SK-N-SH (cell line): ENCODE measurements at places on chromosomes 7 and 10.
A peak's percentile ranks its signal among the peaks of the same experiment; 100 is the strongest.

- no peak for DNase-seq
Measured at GRCh38 chr10:50343702-50344331, 92.5 kb upstream of the ASAH2 start.

- DNase-seq: no peak
Measured at GRCh38 chr7:4140933-4141332, 541.2 kb upstream of the FOXK1 start.

GRCh38 chr7:158490171-158490782 lies 97.3 kb downstream of the PTPRN2 start:
- no peak for DNase-seq

DNA sequence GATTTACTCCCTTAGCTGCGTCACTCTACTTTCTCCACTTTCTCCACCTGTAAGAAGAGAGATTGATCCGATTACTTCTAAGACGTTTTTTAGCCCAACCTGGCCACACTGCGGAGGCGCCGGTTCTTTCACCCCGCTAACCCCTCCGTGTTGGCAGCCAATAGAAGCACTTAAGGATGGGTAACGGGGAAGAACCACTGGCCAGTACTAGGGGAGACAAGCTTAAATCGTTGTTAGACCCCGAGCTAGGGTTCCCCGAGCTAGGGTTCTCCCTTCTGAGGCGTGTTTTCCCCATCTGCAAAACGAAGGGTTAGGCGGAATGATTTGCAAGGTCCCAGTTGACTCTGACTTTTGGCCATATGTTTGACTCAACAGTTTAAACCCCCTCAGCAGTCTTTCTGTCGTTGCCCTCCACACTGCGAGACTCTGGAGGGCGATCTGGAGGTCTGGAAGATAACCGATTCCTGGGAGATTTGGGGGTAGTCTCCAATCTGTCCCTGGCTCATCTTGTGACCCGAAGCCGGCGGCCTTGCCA lies 644 bp downstream of the UMAD1 start:
- DNase-seq: peak; percentile 46

- peak; percentile 81 for DNase-seq
Measured at GRCh38 chr7:2116989-2117591, 115.7 kb downstream of the MAD1L1 start.

DNA sequence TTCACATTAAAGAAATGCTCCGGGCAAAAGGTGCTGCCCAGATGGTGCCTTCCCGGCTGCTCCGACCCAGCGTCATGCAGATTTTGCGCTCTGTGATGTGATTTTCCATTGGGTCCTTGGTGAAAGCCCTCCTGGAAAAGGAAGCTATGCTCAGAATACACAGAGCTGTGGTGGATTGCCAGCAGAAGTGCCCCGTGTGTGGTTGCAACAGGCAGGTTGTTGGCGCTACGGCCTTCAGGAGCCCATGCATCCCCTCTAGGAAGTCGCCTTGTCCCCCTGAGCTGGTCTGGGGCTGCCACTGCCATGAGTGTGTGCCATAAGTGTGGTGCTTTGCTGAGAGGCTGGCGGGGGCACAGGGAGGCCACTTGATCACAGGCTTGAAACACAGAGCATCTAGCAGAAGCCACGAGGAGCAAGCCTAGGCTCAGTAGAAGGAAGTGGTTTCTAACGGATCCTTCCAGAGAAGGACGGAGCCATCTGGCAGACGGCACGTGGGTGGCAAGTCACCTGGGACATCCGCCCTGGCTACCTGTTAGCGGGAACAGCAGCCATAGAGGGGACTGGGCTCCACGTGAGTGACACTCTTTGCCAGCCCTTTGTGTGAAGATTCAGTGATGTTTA lies 210.9 kb downstream of the CUX1 start:
- DNase-seq: no peak

GRCh38 chr10:117537436-117537903 lies 5.1 kb upstream of the EMX2 start:
- peak; percentile 93 for DNase-seq

- DNase-seq: peak; percentile 35
Measured at GRCh38 chr7:128939075-128939860, 1.5 kb downstream of the IRF5 start.

- DNase-seq: no peak
Measured at GRCh38 chr7:133650069-133650468, 397.2 kb downstream of the EXOC4 start.

- DNase-seq: no peak
Measured at GRCh38 chr7:41573015-41573414, 129.9 kb downstream of the INHBA start.

- peak; percentile 66 for DNase-seq
Measured at GRCh38 chr7:134605978-134606923, 40.4 kb upstream of the BPGM start.

DNA sequence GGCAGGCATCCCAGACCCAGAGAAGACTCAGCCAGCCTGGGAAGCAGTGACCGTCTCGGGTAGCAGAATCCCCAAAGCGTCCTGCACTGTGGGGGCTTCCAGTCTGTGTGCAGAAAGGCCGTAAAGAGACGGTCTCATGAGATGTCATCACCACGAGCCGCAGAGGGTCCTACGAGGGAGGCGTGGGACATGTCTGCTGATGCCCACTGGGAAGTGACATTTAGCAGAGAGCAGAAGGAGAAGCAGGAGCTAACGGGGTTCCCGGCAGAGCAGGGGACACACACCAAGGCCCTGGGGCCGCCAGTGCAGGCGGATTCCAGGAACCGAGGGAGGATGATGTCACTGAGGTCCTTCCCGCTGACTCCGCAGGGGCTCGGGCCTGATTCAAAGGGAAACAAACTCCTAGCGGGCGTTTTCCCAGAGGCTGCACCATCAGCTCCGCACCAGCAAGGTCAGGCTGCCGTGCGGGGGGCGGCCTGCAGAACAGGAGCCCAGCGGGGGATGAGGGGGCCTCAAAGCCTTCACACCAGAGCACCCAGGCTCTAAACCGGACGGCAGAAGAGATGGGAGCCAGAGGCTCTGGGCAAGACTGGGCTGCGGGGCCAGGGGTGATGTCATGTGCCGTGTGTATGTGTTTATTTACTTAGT lies 85.4 kb upstream of the PDGFA start:
- DNase-seq: no peak

GRCh38 chr7:147915781-147916180 lies 674.8 kb upstream of the C7orf33 start:
- no peak for DNase-seq

DNA sequence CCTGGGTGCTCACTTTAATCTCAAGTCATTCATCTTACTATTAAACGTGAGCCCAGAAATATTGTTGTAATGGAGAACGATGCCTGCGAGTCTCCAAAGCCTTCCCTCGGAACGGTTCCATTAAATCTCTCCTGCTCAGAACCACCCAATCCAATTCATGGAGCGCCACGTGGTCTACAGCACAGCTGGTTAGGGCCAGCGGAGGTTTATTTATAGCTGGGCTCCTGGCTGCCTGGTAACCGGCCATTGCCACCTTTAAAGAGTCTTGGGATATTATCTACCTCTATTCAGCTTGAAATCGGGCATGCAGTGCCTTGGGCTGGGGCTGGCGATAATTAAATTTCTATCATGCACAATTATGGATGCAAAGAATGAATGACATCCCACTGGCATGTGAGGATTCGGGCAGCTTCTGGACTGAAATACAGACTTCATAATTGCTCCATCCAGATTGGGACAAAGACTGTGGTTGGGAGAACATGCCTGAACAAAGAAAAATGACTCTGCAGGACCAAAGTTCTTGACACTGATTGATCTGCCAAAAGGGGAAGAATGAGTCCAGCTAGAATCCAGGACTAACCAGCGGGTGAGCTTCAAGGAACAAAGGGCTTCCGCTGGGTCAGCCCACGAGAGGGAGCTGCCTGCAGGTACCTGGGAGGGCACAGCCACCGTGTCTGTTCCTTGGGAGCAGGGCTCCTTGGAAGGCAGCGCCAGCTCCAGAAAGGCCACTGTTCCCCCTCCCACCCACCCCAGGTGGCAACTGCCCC lies 7.3 kb downstream of the FAM20C start:
- no peak for DNase-seq

- no peak for DNase-seq
Measured at GRCh38 chr7:148967032-148967372, 61.3 kb downstream of the PDIA4 start.
